ENCODE measurements at places on chromosomes 2 and 18.

DNA sequence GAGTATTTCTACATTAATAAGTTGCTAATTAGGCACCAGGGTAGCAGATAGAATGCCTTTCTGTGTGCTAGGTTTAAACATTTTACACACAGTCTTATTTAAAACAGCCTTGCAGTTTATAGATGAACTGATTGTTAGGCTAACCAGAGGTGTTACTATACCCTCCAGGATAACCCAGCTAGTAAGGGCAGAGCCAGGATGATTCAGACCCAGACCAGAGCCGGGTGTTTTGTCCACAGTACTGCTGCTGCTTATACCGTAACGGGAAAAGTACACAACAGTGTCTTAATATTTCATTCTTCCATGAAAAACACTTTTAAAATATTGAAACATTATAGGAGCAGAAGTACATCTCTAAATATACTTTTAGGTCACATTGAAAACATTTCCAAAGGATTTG lies 82.7 kb downstream of the MALT1 start:
- peaks cover 22% of the 10 kb centered on the region for H3K4me1 ChIP-seq
- H3K27ac ChIP-seq: peak overlapping the region; percentile 78
- DNase-seq: no peak
- H3K36me3 ChIP-seq: peaks cover 20% of the 10 kb centered on the region
- no peaks in the 10 kb centered on the region for H3K27me3 ChIP-seq

DNA sequence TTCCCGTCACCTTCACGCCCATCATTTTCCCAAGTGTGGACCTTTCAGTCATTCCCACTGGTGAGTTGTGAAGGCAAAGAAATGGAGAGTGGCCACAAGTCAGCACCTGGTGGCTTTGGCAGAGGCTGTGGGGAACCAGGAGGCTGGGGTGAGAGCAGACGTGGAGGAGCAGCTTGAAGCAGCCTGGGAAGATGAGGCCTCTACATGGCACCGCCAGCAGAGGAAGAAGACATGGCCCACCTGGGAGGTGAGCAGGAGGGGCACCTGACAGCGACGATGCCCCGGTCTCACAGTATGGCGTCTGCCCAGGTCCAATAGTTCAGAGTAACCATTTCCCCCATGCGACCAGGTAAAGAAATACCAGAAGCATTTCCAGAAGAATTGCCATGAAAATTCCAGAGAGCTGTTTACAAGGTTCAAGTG lies 69.0 kb downstream of the TPO start:
- H3K27me3 ChIP-seq: peaks cover 30% of the 10 kb centered on the region
- no peaks in the 10 kb centered on the region for H3K4me1 ChIP-seq
- H3K36me3 ChIP-seq: peaks cover 5% of the 10 kb centered on the region
- H3K27ac ChIP-seq: no peak overlapping the region
- no peak overlapping the region for H3K4me3 ChIP-seq

DNA sequence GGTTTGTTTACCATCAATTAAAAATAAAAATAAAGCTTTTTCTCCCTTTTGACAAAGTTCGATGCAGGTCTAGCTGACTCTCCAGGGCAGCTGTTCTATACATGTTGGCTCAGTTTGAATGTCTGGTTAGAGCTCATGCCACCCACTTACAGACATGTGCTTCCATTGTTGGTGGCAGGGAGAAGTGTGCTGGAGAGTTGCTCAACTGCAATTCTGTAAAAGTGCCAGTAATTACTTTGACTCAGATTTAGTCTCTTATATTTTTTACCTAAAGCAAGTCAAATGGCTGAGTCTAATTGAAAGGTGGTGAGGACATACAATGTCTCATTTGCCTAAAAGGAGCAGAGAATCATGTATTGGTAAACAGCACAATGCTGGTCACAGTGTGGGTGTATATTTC lies 609.1 kb upstream of the SYT4 start:
- peaks cover 12% of the 10 kb centered on the region for H3K4me1 ChIP-seq
- no peak overlapping the region for H3K27ac ChIP-seq
- H3K27me3 ChIP-seq: no peaks in the 10 kb centered on the region
- no peak overlapping the region for H3K4me3 ChIP-seq
- no peaks in the 10 kb centered on the region for H3K36me3 ChIP-seq

- no peak overlapping the region for H3K4me3 ChIP-seq
- no peak for DNase-seq
- H3K27ac ChIP-seq: peak overlapping the region; percentile 24
- H3K27me3 ChIP-seq: no peaks in the 10 kb centered on the region
- H3K36me3 ChIP-seq: peaks cover 38% of the 10 kb centered on the region
- H3K4me1 ChIP-seq: peaks cover 98% of the 10 kb centered on the region
These were observed 114.3 kb upstream of the MCFD2 start for GRCh38 chr2:47029737-47030524.

GRCh38 chr2:8607606-8608005 lies 74.2 kb upstream of the ID2 start:
- no peak for DNase-seq
- H3K27ac ChIP-seq: no peak overlapping the region
- H3K4me1 ChIP-seq: peaks cover 12% of the 10 kb centered on the region
- no peaks in the 10 kb centered on the region for H3K36me3 ChIP-seq

DNA sequence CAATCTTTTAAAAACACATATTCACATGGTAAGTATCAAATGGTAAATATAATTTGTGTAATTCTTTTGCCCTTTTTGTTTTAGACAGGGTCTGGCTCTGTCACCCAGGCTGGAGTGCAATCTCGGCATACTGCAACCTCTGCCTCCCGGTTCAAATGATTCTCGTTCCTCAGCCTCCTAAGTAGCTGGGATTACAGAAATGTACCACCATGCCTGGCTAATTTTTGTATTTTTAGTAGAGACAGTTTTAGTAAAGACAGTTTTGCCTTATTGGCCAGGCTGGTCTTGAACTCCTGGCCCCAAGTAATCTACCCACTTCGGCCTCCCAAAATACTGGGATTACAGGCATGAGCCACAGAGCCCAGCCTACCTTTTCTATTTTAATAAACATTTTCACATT lies 182.2 kb downstream of the MYCN start:
- no peak for DNase-seq
- no peaks in the 10 kb centered on the region for H3K4me1 ChIP-seq
- H3K27ac ChIP-seq: no peak overlapping the region
- no peaks in the 10 kb centered on the region for H3K36me3 ChIP-seq
- H3K4me3 ChIP-seq: no peak overlapping the region
- H3K27me3 ChIP-seq: peaks cover 30% of the 10 kb centered on the region

DNA sequence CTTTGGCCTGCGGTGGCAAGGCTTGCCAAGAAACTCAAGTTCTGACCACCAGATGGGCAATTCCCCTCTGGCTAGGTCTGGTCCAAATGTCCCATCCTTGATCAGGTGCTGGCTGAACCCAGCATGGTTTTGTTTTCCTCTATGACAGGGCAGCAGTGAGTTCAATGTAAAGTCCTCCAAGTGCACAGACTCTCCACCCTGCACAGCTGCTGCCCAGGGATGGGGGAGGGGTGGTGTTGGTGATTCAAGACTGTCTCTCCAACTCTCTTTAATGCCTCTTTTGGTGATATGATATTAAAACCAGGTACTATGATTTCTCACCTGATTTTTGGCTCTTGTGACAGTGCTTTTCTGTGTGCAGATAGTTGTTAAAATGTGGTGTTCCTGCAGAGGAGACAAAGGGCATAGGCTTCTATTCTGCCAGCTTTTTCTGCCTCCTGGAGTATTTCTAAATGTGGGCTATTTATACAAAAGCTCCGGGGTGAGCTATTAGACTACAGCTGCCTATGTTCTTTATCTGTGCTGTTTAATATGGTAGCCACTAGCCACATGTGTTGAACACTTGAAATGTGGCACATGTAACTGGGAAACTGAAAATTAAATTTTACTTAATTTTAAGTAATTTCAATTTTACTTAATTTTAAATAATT lies 64.0 kb upstream of the STK39 start:
- DNase-seq: no peak
- H3K4me3 ChIP-seq: no peak overlapping the region
- peaks cover 32% of the 10 kb centered on the region for H3K4me1 ChIP-seq
- no peaks in the 10 kb centered on the region for H3K36me3 ChIP-seq
- no peaks in the 10 kb centered on the region for H3K27me3 ChIP-seq

DNA sequence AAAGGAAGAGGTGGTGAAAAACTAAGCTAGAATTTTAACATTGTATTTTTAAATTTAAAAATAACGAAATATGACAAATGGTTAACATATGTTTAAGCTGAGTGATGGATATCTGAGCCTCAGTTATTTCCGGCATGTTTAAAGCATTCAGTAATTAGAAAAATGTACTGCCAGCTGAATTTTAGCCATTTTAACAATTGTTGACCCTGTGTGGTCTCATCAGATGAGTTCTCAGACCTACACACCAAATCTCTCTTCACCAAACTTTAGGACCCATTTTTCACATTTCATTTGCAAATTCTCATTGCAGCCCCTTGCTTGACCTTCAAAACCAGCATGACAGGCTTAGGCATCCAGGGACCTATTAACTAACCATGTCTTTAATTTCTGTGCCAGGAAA lies 91.5 kb upstream of the RGPD4 start:
- H3K4me3 ChIP-seq: no peak overlapping the region
- no peak overlapping the region for H3K27ac ChIP-seq
- no peaks in the 10 kb centered on the region for H3K27me3 ChIP-seq
- DNase-seq: no peak
- H3K4me1 ChIP-seq: no peaks in the 10 kb centered on the region

DNA sequence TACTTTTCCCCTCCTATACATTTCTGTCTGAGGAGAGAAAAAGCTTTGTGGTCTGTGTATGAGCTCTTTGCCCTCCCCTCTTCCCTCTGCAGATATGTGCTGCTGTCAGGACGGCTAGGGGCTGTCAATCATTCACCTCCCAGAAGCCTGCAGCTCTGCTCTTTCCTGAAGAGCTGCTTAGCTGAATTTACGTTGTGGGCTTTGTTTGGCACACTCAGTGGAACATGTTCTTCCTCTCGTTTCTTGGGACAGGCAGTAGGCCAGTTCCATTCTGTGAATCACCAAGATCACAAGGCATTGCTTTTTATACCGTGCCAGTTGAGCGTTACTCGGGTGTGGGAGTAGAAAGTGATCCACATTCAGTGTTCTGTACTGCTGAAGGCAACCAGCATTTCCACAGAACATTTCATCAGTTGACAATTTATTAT lies 136.7 kb downstream of the LAMA3 start:
- no peaks in the 10 kb centered on the region for H3K27me3 ChIP-seq
- peak; percentile 42 for DNase-seq
- no peaks in the 10 kb centered on the region for H3K36me3 ChIP-seq
- peak overlapping the region; percentile 16 for H3K4me3 ChIP-seq
- H3K27ac ChIP-seq: peak overlapping the region; percentile 88
- peaks cover 23% of the 10 kb centered on the region for H3K4me1 ChIP-seq
